ENCODE measurements at places on chromosomes 7 and 10.

DNA sequence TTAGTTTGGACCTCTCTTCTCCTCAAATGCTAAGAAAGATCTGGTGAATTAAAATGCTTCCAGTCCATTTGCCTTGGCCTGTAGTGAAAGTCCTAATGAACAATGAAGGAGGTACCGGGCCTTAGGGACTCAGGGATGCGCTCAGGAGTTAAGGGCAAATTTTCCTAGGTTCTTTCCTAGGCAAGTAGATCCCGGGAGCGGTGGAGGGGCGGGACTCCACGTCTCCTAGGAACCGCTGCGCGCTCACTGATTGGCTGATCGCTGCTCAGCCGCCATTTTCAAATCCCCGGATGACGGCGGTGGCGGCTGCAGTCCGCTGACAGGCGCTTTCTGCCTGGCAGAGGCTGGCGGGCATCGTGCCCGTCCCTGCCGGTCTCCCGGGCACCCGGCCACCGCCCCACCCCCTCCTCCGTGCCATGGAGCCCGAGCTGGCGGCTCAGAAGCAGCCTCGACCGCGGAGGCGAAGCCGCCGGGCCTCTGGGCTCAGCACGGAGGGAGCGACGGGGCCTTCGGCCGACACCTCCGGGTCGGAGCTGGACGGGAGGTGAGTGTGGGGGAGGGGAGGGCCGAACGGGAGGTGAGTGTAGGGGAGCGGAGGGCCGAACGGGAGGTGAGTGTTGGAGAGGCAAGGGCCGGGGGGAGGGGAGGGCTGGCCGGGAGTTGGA is at the start of gene NET1:
TSS of gene NET1 (plus strand) at position 281 of the 665 bp plus-strand sequence. CDS start at position 417, 136 bp downstream.
- peak; percentile 75 for DNase-seq

GRCh38 chr7:47292832-47293309 is 289.0 kb downstream of the TNS3 start:
- no peak for DNase-seq

- DNase-seq = no peak
Observed at GRCh38 chr7:127771707-127772106, 119.7 kb downstream of the SND1 start.

DNA sequence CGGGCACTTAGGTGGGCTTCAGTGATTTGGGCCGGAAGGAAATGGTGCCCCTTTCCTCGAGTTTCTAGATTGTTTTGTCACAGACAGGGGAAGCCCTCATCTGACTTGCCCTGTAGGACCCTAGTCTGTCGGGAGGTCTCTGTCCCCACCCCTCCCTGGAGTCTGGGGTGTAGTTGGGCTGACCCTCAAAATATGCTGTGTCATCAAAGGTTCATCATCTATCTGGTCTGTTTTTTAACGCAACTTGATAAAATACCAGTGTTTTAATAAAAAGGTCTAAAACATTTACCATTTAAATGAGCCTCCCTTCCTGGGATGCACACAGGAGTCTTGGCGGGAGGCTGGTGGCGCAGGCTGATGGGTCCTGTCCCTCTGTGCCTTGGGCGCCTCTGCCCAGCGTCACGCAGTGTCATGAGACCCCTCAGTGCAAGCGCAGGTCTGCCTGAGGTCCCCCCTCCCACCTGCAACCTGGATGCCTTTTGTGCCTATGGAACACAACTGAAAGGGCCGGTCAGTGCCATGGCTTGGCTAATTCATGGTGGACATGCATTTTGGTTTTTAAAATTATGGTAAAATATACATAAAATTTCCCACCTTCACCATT is 146.4 kb downstream of the MGMT start:
- DNase-seq = no peak

DNA sequence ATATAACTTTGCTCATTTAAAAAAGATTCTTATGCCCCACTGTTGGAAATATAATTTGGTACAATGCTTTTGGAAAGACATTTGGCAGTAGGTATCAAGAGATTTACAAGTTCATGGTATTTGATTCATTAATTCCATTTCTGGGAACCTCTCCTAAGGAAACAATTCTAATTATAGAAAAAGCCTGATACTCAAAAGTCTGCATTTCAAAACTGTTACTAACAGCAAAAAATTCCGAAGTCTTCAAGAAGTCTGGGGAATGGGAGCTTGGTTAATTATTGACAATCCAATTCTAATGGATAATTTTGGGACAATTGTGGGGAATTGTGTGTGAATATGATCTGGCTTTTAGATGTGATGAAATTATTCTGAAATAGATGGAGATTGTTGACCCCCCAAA is 59.6 kb downstream of the HDAC9 start:
- DNase-seq = no peak

DNA sequence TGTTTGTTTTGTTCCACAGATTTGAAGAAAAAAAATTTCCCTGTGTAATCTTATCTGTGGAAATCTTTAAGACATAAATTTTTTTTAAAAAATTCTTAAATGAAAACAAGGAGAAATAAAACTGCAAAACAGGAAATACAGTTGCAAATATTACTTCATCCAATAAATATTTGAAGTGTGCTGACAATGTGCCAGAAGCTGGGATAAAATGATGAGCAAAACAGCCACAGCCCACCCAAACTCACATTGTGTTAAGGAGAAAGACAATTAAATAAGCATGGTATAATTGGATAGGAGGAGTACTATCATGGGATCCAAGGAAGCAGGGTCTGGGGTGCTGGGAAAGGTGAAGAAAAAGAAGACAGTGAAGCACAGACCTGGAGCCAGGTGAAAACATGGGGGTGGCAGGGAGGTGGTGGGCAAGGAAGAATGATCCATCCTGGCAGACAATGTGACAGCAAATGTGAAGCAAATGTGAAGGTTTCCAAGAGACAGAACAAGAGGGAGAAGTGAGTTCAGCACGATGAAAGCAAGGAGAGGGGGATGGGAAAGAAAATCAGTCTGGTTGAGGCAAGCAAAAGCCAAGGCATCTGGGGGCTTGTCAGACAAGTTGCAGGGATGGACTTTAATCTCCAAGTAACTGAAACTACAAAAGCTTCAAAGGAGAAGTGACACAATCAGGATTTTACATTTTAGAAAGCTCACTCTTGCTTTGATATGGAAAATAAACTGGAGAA is 135.9 kb downstream of the HIBADH start:
- no peak for DNase-seq

DNA sequence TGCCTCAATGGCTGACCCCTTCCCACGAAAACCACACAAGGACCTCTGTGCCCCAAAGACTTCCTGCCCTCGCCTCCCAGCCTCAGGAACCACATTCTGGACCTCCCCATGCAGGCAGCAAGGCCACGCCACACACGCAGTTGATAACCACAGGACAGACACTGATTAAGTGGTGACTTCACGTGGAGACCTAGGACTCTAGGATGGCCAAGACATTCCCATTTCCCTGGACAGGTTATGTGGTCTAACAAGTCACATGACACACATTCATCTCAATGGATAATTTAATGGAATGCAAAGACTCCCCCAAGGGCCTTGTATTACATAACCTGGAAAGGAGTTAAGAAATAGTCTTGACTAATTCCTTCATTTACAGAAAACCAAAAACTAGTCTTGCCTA is 110.2 kb downstream of the LARP4B start:
- no peak for DNase-seq
